ENCODE measurements at places on chromosomes 12 and 14.
A peak's percentile ranks its signal among the peaks of the same experiment; 100 is the strongest.

- no peak for DNase-seq
Measured at GRCh38 chr12:98767248-98767647, 122.2 kb downstream of the APAF1 start.

DNA sequence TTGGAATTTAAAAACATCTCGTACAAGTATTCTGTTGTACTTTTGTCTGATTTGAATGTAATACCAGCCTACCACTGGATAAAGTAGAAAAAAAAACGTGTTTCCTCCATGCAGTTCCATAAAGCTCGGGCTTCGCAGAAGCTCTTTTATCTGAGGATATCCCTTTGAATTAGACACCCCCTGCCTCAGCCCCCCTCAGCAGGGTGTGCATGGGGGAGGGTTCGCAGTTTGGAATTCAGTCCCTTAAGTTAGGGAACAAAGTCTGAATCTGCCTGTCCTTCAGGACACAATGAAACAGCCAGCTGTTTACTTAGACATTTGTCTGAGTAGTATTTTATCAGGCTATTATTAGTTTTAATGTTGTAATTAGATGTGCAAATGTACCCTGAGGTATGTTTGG, 234.0 kb upstream of the CAND1 start:
- DNase-seq, result no peak

GRCh38 chr14:25034803-25035681, 14.9 kb downstream of the STXBP6 start:
- DNase-seq, result no peak

GRCh38 chr14:102949062-102949800, 26.8 kb downstream of the AMN start:
- DNase-seq, result peak; percentile 58

GRCh38 chr12:105359856-105360255, 29.4 kb downstream of the C12orf75 start:
- DNase-seq, result no peak

DNA sequence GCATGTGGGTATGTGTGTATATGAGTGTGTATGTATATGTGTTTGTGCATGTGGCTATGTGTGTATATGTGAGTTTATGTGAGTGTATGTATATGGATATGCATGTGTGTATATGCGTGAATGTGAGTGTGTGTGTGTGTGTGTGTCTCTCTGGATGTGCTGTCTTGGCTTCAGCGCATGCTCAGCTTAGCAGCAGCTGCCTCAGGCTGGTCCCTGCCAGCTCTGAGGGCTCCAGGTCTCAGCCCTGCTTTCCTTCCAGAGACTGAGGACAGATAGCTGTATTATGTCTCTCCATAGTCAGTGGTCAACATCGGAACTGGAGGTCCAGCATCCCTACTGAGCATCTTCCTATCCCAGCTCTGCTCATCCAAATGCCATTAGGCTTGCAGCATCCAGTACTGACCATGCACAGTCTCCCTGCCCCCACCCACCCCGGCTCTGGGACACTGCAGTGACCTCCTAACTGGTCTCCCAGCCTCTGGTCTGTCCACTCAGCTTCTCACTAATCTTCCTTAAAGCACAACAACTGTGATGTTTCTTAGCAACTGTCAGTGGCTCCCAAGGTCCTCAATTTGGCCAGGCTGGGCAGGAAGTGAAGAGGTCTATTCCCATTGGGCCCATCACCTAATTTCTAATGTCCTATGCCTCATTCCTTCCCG, 22.8 kb downstream of the FAIM2 start:
- no peak for DNase-seq

- no peak for DNase-seq
Measured at GRCh38 chr12:4283512-4284255, 10.1 kb downstream of the CCND2 start.

- DNase-seq, result no peak
Measured at GRCh38 chr14:104775073-104775489, 20.5 kb downstream of the AKT1 start.

DNA sequence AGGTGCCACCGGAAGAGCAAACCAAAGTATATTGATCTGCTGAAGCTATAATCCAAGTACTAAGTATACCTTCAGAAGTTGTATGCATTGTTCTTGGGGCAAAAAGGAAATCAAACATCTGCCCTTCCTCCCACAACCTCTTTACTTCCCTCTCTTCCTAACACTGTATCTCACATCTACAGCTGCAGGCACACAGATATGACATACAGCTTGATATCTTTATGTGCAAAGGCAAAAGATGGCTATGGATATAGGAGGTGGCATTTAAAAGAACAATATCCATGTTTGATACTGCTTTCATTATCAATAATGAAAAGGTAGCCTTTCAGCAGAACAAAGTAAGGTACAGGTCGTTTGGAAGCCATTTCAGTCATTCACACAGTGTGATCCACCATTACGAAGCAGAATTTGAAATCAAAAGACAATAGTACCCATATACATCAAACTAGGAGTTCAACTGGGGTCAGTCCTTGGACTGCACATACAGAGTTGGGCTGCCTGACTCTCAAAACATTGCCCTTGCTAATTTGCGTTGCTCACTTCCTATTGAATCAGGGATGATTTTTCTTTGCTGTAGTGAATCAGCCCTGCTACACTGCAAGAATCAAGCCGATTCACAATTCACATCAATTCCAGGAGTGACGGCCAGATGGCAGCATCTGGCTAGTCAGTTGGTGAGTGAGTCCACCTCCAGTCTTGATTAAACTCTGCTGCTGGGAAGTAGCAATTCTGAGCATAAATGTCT, 8.9 kb downstream of the ANG start:
- DNase-seq, result peak; percentile 76

DNA sequence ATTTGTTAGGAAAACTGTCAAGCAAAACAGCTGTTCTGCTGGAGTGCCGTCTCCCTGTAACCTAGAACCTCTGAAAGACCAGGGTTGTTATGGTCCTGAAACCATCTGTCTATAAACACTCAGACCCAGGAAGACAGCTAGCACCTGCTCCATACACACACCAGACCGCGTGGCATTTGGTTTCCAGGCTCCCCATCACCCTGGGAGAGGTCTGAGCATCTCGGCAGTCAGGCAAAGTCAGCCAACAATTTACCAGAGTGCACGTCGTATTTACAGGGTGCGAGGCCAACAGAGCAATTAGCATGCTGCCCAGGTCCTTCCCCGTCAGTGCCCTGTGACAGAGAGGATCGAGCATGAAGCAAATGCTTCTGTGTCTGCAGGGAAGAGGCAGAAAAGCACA, 272.5 kb downstream of the SLC15A4 start:
- DNase-seq, result no peak

- no peak for DNase-seq
Measured at GRCh38 chr12:121894633-121895032, 6.0 kb downstream of the PSMD9 start.

GRCh38 chr12:28350502-28350901, 160.2 kb downstream of the CCDC91 start:
- no peak for DNase-seq
